SK-N-MC (cell line): ENCODE measurements at places on chromosomes 11 and 22.

- DNase-seq: no peak
These were observed 7.7 kb downstream of the E2F8 start for GRCh38 chr11:19232910-19233503.

DNA sequence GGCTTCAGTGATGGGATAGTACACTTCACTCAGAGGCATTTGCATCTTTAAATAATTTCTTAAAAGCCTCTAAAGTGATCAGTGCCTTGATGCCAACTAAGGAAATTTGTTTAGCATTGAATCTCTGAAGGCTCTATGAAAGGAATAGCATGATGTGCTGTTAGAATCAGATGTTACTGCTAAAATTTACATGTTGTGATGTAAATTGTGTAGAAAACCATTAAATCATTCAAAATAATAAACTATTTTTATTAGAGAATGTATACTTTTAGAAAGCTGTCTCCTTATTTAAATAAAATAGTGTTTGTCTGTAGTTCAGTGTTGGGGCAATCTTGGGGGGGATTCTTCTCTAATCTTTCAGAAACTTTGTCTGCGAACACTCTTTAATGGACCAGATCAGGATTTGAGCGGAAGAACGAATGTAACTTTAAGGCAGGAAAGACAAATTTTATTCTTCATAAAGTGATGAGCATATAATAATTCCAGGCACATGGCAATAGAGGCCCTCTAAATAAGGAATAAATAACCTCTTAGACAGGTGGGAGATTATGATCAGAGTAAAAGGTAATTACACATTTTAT, 4.6 kb downstream of the MALAT1 start:
- no peak for DNase-seq

DNA sequence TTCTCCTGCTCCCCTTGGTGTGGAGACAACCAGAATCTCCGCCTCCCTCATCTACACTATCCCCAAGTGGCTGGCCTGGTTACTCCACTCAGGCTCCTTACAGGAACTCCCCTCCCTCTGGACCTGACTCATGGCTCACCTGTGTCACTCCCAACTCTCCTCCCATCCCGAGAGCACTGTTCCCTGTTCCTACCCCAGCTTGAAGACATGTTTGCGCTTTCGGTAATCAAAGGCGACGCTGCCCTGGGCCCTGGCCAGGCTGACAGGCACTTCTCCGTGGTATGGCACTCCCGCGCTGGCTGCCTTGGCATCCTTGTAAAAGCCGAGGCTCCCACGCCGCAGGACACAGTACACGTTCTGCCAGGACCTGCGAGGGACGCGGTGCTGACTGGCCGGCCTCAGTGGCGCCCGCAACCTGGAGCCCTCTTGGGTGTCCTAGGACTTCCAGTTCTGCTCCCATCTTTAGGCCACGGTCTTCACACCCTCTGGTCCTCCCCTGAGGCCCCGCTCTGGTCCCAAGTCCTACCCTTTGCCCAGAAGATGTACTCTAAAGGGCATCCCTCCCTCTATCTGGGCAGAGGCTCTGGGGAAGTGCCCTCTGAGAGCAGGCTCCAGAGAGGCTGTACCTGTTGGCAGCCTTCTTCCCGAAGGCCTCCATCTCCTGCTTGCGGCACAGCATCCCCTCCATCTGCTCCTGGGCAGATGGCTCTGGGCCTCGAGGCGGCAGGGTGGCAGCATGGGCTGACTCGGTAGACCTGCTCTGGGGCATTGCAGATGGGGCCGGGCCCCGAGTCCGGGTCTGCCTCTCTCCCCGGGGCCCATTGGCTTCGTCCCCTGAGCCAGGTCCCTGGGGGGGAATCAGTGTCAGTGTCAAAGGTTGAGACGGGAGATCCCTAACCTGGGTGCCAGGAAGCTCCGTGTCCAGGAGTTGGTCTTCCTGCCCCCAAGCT, 9.4 kb upstream of the RBM4B start:
- no peak for DNase-seq

DNA sequence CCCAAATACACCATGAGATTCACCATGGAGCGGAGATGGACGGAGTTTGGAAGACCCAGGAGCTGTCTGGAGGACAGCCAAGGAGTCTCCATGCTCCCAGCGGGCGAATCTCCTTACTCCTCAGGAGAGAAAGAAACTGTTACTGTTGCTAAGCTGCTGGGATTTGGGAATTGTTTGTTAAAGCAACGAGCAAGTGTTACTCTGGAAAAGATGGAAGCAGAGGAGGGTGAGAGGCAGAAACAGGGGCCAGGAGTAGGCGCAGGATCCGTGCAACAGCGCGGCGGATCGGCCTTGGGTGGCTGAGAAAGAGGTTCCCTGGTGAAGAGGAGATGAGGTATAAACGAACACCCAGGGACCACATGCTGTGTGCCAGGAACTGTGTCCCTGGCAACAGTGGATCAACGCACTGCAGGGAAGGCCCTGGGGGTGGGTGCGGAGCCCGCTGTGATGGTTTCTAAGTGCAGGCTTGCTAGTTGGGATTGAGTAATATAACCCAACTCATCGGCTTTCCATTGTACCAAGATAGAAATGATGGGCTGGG, 1436.4 kb downstream of the BRD1 start:
- DNase-seq: peak; percentile 47

DNA sequence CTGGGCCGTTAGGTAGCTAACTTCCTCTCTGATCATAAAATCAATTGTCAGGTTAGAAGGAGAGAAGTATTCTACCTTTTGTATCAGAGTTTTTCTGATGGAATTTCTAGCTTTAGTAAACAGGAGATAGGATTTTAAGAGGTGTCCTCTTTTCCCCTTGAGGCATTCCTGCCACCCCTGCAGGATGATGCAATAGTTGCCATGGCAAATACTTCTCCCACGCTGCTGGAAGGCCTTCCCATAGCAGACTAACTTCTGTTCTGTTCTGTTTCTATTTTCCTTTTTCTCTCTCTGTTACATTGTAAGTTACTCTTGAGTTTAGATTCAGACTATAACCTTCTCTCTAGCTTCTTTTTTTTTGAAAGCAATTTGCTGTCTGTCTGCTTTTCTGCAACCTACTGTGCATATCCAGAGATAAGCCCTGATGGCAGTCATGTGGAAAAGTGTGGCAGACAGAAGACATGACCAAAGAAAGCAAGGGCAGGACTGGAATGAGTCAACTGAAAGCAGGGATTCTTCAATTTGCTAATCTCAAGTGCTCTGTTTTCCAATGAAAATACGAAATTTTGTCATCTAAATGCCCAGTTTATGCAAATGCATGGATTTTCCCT, 679.1 kb downstream of the DLG2 start:
- DNase-seq: peak; percentile 42

DNA sequence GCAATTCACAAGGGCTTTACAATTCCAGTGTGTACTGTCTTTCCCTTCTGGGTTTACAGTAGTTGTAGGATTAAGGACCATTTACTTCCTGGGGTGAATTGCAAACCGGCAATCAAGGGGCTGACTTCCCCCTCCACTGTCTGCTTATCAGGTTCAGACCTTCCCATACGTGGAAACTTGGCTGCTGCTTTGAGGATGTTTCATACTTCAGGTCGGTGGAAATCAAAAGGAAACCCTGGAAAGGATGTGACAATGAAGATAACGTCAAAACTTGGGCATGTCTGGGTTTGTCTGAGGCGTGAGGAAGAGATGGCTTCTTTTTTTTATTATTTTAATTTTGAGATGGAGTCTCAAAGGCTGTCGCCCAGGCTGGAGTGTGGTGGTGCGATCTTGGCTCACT, 2.1 kb upstream of the RTCB start:
- DNase-seq: no peak

DNA sequence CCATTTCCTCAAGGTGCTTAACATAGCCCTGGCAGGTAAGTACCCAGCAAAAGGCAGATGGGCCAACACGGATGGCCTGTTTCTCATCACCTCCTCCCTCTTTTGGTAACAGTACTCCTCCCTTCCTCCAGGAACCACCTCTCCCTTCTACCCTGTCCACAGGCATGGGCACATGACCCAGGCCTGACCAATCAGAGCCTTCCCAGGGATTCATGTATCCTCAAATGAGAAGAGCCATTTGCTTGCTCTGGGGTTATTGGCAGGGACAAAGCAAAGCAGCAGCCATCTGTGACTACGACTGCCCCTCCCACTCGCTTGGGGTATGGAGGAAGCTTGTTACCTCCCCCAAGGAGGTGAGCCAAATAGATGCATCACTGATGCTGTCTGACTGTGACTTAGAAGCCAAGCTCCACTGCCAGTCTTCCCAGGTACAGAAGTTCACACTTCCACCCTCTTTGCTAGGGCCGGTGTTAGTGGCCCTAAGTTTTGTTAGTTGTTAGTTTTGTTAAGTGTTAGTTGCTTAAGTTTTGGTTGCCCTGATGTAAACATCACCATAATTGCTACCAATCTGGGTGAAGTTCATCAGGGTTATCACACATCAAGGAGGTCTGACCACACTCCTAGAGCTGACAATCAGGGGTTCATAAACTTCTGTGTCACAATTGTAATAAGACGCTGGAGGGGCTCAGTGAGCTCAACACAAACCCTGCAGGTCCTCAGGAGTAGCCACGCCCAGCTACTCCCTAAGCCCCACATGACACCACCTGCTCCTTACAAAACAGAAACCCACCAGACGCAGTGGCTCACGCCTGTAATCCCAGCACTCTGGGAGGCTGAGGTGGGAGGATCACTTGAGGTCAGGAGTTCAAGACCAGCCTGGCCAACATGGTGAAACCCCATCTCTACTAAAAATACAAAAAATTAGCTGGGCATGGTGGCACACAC, 57.3 kb downstream of the ARFGAP3 start:
- DNase-seq: no peak
